ENCODE measurements at places on chromosomes 5 and 9.
A peak's percentile ranks its signal among the peaks of the same experiment; 100 is the strongest.

- no peak for DNase-seq
These were observed 654.3 kb downstream of the ANXA1 start for GRCh38 chr9:73805853-73806458.

DNA sequence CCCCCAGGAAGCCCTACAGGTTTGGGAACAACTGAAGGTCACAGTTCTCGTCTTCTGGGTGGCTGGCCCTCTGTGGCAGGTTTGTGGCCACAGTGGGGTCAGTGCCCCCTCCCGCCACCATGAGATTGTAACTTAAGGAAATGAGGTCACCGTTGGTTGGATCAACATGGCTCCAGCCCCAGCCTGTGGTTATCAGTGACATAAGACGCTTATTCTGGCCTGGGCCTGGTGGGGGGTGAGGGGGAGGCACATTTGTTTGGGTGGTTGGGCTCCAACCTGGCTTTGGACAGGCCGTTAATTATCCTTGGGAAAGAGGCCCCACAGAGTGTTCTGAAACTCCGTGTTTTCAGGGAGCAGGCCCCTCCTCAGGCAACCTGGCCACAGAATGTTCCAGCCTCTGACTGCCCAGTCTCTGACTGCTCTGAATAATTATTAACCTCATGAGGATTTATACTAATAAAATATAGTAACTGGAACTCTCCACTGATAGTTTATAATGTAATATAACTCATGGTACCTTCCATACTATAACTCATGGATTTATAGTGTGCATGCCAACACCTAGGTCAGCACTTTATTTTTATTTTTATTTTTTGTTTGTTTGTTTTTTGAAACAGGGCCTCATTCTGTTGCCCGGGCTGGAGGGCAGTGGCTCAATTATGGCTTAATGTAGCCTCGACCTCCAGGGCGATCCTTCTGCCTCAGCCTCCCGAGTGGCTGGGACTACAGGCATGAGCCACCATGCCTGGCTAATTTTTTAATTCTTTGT lies 58.0 kb upstream of the RPL26L1 start:
- peak; percentile 51 for DNase-seq

GRCh38 chr9:127539259-127539981 lies 72.7 kb upstream of the STXBP1 start:
- DNase-seq, result no peak

DNA sequence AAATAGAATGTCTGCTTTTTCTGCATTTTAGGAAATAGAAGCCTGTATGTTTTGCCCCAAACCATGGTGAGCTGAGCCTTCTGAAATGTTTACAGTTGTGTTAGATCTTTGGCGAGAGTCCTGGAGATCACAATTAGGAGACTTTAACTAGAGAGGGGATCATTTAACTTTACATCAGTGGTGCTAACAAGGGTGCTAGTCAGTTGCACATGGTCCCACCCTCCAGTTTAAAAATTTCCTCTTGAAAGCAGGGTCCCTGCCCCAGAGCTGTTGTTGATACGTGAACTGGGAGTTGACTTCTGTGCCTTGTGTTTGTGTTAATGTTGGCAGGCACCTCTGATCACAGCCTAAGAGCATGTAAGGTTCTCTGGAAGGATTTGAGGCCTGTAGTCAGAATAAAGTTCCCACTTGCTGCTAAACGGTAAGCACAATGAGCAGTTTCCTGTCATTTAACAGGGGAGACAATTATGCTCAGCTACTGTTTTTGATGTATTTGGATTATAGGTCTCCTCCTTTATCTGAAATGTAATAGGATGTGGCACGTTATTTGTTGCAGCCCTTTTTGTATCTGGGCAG lies 43.7 kb downstream of the RASGRF2 start:
- DNase-seq, result no peak

- no peak for DNase-seq
These were observed 54.8 kb downstream of the UBAP1 start for GRCh38 chr9:34233672-34234071.

DNA sequence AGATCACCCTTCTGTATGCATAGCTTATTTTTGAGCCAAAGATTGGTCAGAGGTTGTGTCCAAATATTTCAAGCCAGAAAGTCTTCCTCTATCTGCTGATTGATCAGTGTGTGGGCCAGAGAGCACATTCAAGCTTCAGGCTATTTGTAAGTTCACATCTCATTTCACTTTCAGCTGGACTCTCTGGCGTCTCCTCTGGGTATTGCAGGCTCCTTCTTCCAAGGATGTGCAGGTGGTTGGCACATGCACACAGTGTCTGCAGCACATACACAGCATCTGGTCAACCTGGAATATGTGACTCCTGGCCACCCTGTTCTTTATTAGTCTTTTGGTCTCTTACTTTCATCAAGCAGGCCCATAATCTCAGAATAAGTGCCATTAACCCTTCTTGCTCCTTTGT lies 516.1 kb downstream of the ANXA1 start:
- no peak for DNase-seq

GRCh38 chr5:181086026-181086883 lies 44.7 kb downstream of the OR2V1 start:
- DNase-seq, result no peak

- no peak for DNase-seq
These were observed 34.9 kb downstream of the BARX1 start for GRCh38 chr9:93920131-93920800.

DNA sequence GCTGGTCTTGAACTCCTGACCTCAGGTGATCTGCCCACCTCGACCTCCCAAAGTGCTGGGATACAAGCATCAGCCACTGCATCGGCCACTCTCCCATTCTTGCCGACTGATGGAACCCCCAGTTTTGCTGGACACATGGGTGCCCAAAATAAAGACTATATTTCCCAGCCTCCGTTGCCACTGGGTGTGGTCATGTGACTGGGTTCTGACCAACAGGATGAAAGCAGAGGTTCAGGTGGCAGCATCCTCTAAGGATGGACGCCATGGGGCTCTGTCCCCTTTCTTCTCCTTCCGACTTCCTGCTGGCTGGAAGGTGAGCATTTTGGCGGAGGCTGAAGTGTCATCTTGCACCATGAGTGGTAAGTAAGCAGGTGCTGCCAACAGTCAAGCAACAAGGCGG lies 10.3 kb downstream of the PDLIM7 start:
- no peak for DNase-seq

GRCh38 chr5:146751781-146752401 lies 126.7 kb downstream of the PPP2R2B start:
- DNase-seq, result peak; percentile 28

- no peak for DNase-seq
These were observed 3.1 kb upstream of the DIRAS2 start for GRCh38 chr9:90645721-90646120.

- no peak for DNase-seq
These were observed 29.1 kb downstream of the NTNG2 start for GRCh38 chr9:132190966-132191365.

GRCh38 chr9:5983042-5983441 lies 32.4 kb downstream of the RANBP6 start:
- no peak for DNase-seq

GRCh38 chr5:139383993-139384590 lies 995 bp upstream of the SLC23A1 start:
- DNase-seq, result no peak

GRCh38 chr5:90169078-90169477 lies 240.5 kb downstream of the CETN3 start:
- no peak for DNase-seq

GRCh38 chr9:121935739-121936138 lies 157.4 kb downstream of the TTLL11 start:
- no peak for DNase-seq

- DNase-seq, result peak; percentile 48
These were observed 518 bp downstream of the LOX start for GRCh38 chr5:122077366-122078115.

GRCh38 chr5:168713051-168713450 lies 133.9 kb upstream of the PANK3 start:
- no peak for DNase-seq

DNA sequence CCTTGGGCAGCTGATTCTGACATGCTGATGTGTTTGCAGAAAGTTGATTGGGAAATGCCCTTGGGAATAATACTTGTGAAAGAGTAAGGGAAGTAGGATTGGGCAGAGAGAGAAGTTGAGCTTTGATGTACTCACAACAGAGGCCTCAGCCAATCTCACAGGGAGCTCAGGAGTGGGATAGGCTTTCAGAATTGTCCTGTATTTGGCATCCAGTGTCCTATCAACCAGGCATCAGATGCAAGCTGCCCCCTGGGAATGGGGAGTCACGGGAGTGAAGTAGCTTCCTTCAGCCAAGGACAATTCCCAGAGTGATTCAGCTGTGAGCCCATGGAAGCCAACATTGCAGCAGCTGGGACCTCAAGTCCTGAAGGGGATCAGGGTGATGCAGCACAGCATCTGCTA lies 39.6 kb downstream of the DMAC1 start:
- no peak for DNase-seq

- DNase-seq, result no peak
These were observed 71.9 kb downstream of the UBAP1 start for GRCh38 chr9:34250721-34251120.

- no peak for DNase-seq
These were observed 51.8 kb downstream of the ATG10 start for GRCh38 chr5:82023644-82024043.

- DNase-seq, result peak; percentile 6
These were observed 22.4 kb upstream of the FCN2 start for GRCh38 chr9:134858051-134858841.

- no peak for DNase-seq
These were observed 41.4 kb downstream of the PAM start for GRCh38 chr5:102796498-102796897.

DNA sequence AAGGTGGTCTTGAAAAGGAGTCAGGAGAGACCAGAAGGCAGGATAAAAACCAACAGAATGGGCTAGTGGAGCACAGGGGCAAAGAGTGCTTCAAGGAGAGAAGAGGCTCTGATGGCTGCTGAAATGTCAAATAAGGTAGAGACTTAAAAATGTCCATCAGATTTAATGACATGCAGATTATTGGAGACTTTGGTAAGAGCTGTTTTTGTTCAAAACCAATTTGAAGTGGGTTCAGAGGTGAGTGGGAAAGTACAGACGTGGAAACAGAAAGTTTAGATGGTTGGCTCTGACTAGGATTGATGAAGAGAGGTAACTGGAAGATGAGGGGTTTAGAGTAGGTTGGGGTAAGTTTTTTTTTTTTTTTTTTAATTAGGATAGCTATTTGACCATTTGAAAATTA lies 14.1 kb downstream of the SLC25A46 start:
- no peak for DNase-seq

DNA sequence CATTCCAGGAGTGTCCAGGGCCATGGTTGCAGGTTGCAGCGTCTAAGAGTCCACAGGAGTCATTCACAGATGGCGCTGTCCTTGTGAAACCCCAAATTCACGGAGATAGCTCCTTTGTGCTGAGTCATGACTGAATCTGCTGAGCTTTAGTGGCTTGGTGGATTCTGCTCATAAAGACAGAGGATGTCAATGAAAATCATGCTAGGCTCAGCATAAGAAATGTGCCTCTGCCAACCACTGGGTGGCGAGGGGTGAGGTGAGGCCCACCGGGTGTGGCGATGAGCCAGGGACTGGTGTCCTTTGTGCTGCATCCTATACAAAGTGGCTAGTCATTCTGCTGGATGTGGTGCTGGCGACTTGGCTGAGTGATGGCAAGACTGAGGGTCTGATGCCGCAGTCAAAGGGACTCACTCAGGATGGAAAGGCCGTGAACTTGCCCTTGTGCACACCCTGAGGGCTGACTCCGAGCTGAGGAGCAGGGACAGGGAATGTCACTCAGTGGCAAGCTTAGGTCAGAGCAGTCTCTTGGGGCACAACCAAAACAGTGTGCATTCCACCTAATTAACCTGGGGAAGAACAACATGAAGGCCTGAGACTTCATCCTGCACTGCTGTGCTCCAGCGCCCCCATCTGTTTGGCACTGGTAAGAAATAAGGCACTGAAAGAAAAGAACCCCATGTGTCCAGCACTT lies 71.5 kb downstream of the DAP start:
- DNase-seq, result peak; percentile 81

DNA sequence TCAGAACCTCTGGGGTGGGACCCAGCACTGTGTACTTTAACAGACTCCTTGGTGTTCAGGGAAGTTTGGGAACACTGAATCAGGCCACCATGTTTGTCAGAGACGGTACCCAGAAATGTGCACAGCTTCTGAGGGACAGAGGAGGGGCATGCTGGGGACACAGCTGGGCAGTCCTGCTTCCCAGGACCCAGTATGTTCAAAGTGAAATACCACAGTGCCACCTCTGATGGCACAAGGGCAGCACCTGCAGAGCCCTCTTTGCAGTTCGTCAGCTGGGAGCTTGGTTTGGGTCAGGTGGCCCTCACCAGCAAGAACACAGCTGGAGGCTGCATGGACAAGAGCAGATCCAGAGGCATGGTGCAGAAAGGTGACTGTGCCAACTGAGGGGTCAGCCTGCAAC lies 51.2 kb downstream of the NDST1 start:
- no peak for DNase-seq

GRCh38 chr9:83765376-83765775 lies 52.2 kb downstream of the GKAP1 start:
- DNase-seq, result no peak

- DNase-seq, result peak; percentile 65
These were observed 1638.5 kb upstream of the C9orf72 start for GRCh38 chr9:29211580-29212396.

- DNase-seq, result no peak
These were observed 2.8 kb downstream of the AP3B1 start for GRCh38 chr5:78291687-78292086.

DNA sequence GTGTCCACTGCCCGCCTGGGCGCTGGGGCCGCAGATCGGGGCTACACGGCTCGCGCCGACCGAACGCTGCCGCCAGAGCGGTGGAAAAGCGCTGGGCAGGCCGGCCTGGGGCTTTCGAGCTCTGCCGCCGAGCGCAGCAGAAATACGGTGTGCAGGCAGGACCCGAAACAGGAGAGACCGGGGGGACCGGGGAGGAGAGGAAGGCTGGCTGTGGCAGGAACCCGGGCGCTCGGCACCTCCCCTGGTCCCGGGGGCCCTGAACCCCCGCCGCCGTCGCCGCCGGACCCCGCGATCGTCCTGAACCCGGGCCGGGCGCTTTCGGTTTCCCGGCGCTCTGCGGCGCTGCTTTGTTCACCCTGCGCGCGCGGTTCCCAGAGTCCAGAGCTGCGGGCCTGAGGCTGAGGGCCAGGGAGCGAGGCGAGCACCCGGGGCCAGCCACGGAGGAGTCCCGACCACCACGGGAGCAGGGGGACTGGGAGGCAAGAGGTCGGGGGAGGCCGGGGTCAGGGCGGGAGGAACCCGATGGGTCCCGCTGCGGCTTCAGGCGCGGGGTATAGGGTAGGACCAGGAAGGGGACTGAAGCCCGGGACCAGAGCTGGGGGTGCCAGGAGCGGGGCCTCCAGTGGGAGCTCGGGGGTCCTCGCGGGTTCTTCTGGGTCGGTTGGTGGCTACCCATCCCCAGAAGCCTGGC lies 12.0 kb downstream of the IRX2 start:
- DNase-seq, result no peak

- no peak for DNase-seq
These were observed 59.3 kb downstream of the GALNT10 start for GRCh38 chr5:154249826-154250225.

GRCh38 chr5:104652271-104652861 lies 1089.8 kb upstream of the NUDT12 start:
- DNase-seq, result no peak

- DNase-seq, result no peak
These were observed 203.3 kb upstream of the TARS1 start for GRCh38 chr5:33237471-33237870.
